ENCODE measurements at places on chromosomes 4 and X.

- no peak for DNase-seq
Observed at GRCh38 chr4:27763830-27764525, 903.3 kb downstream of the STIM2 start.

GRCh38 chrX:46621572-46621971, 48.0 kb downstream of the CHST7 start:
- no peak for DNase-seq

GRCh38 chrX:128464116-128464515, 411.9 kb upstream of the ACTRT1 start:
- no peak for DNase-seq

DNA sequence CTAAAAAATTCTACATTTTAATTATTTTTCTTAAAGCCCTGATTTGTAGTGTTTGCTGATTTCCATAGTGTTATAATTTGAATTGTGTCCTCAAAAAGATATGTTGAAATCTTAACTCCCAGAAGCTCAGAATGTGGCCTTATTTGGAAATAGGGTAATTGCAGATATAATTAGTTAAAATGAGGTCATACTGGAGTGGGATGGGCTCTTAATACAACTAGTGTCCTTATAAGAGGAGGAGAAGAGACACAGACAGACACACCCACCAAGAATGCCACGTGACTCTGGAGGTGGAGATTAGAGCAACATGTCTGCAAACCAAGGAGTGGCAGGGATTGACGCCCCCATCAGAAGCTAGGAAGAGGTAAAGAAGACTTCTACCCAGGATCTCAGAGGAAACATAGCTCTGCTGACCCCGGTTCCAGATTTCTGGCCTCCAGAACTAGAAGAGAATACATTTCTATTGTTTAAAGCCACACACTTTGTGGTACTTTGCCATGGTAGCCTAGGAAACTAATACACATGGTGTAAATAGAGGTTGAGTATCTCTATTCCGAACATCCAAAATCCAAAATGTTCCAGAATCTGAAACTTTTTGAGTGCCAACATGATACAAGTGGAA, 70.5 kb upstream of the IRF2 start:
- no peak for DNase-seq

Measured in 8988T (cell line).